ENCODE measurements at places on chromosomes 5 and 9.

DNA sequence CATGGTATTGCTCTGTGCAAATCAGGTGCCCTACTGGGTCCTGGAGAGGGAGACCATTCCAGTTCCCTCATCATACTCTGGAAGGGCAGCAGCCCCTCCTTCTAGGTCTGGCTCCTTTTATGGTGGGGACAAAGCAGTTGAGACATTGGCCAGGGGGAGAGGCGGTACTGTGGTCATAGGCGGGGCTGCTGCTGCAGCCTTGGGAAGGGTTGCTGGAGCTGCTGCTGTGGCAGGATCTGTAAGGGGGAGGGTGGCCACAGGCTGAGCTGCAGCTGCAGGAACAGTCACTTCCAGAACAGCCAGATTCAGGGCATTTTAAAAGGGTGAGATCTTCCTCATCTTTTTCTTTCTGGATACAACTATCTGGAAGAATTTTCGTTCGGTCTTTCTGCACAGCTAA is 233.0 kb upstream of the SGCD start:
- peak; percentile 64 for DNase-seq

DNA sequence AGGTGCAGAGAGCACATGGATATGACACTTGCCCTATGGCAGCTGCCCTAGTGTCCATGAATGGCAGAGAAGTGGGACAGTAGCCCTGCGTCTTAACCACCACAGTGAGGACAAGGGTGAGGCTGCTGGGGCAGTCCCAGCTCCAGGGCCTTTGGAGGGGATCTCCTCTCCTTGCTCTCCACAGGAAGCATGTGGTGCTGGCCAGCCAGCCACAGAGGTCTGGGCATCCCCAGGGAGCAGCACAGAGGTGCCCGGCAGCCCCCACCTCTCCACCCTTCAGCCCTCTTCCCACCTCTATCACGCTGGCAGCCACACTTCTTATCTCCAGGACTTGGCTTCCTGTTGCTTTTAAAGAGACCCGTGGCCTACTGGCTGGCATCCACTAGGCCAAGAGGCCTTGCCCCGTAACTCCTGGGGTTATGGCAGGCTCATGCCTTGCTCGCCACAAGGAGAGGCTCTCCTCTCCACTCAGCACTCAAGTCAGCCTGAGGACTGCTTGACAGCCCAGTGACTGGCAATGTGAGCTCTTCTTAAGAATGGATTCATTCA is 21.9 kb downstream of the CSF2 start:
- no peak for DNase-seq

DNA sequence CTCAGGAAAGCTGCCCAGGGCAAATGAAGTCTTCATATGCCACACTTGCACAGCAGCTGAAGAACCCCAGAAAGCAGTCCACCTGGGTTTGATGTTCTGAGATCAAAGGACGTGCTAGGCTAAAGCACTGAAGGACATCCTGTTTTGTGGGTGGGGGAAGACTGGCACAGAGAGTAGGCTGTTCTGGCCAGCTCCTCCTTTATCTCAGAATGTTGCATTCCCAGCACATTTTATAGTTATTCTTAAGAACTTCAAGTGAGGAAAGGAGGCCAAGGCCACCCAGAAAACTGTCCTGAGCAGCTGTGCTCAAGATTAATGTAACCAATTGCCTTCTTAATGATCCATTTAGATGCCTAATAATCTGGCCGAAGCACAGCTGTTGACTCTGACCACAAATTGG is 10.9 kb downstream of the SHOC1 start:
- no peak for DNase-seq

DNA sequence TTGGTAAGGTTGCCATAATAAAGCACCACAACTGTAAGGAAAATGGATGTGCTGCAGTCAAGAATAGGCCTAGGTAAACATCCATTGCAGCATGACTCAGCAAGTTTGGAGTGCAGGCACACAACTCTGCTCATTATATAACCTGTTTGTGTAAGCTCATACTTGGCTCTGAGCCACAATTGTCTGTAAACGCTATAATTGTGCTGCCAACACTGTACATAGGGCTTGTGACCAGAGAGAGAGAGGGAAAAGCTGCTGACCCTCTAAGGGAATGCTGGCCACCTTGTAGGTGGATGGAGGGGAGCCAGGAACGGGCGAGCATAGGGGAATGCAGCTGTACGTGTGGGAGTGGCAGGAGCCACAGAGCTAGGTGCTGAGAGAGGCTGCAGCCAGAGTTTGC is 2186.5 kb upstream of the ACO1 start:
- no peak for DNase-seq

- peak; percentile 30 for DNase-seq
Observed at GRCh38 chr9:131235480-131235851, 40.8 kb downstream of the FAM78A start.

DNA sequence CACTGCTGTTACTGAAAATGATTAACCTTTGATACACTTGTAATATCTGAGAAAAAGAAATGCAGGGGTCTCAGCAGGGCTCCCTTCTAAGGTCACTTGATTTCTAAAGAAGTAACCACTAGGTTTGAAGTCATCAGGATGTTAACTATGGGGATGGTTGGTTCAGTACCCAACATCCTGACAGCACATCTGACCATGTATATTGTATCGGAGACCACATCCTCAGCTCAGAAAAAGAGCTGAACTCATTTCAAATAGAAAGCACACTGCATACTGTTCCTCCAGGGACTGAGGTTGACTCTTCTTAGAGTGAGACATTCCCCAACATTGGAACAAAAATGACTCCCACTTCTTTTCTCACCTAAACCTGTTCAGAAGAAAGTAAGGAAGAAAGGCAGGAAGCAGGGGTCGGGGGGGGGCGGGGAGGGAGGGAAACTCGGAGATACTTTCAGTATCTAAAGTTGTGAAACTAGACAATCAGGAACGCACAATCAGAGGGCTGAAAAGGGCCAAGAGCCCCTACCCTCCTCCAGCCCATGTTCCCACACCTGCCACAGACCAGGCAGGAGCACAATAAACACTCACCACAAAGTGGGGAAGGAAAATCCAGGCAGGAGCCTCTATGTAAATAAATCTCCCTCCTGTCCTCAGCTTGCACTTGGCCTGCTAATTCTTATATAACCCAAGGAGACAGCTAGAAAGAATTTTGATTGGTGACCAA is 730 bp upstream of the GZMA start:
- no peak for DNase-seq

DNA sequence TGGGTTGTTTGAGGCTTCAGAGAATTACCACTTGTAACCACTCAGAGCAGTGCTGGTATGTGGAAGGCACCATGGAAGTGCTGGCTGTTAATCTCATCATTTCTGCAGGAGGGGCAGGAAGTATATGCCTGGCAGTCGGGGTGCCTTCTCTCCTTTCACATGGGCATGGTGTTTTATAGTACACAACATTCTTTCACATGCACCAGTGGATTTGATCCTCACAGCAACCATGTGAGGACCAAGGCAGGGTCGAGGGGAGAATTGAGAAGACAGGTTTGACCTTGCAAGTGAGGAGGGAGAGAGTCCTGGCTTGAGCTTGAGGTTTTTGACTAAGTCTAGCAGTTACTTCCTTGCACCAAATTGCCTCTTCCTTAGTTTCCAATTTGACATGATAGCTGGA is 38.0 kb upstream of the TRPC7 start:
- DNase-seq: no peak

- DNase-seq: no peak
Observed at GRCh38 chr9:98187926-98188325, 4.5 kb downstream of the CORO2A start.

DNA sequence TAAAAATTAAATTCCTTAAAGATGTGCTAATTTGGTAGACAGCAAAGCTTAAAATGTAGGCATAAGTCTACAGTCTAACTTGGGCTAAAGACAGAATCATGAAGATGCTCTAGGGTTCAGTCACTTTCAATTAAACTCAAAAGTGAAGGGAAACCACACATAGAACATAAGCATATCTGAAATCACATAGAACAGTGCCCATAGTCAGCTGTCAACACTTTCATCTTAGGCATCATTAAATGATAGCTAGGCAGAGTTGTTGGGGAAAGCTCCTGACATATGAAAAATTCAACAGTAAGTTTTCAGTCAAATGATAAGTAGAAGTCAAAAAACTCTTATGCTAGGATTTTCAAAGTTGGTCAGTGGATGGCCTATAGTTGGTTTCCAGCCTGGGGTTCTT is 11.0 kb downstream of the DAB2 start:
- DNase-seq: no peak

DNA sequence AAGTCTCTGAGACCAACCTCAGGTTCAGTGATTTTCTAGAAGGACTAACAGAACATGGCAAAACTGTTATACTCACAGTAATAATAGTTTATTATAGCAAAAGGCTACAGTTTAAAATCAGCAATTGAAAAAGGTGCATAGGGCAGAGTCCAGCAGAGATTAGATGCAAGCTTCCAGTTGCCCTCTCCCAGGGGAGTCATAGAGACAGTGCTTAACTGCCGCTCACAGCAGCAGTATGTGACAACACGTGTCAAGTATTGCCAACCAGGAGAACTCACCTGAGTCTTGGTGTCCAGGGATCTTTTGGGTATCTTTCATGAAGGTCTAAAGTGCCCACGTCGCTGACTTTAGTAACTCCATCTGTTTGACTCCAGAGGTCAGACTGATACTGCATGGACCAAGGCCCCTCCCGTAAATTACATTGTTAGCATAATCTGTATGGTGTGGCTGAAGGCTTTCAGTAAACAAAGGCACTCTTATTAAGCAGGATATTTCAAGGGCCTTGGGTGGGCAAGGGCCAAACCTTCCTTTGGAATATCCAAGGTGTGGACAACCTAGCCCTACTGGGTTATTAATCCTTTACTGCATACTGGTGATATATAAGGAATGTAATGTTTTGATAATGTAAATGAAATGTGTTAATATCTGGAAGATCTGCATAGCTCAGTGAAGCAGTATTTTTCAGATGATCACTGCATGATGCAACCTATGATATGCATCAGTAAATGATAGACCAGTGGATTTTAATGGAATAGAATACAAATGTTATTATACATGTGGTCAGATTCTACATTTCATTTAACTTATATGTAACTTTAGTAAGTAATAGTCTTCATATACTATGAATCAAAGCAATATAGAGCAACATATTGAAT is 44.0 kb downstream of the RASA1 start:
- no peak for DNase-seq

- no peak for DNase-seq
Observed at GRCh38 chr9:115671963-115672305, 481.7 kb upstream of the PAPPA start.

DNA sequence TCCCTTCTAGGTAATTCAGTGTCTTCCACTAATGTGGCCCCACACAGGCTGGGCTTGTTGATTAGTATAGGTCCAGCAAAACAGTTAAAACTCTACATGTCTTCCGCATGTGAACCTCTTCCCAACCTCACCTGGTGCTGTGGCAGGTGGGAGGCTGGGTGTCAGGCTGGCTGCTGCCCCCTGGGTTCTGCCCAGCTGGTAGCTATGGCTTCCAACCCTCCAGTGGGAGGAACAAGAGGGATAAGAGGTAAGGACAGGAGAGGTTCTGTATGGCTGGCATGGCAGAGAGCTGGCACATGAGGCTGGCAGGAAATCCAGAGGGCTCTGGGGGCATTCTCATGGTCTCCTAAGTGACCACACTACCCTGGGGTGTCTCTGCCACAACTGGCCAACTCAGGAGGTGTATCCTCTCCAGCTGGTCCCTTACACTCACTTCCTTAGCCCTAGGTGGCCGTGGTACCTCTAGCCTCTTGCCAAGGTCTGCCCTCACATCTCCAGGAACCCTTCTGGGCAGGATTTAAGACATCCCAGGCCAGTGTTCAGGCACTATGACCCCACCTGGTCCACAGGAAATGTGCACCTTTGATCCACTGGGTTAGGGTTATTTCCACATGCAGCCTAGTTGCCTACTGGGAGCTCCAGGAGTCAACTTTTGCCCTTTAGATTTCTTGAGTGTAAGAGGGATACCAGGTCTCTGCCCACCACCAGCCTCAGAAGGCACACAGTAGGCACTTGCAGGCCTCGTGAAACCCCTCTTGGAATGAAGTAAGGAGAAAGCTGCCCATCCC is 41.7 kb downstream of the AHRR start:
- DNase-seq: no peak

GRCh38 chr9:109518621-109519335 is 20.7 kb upstream of the PTPN3 start:
- no peak for DNase-seq

- no peak for DNase-seq
Observed at GRCh38 chr5:146785065-146785464, 93.5 kb downstream of the PPP2R2B start.
